NCI-H526 (cell line): ENCODE measurements at places on chromosomes 12 and 14.

- no peak for DNase-seq
Measured at GRCh38 chr12:68176257-68176656, 16.7 kb upstream of the IFNG start.

GRCh38 chr14:70804556-70805162, 4.7 kb downstream of the MAP3K9 start:
- DNase-seq: no peak

DNA sequence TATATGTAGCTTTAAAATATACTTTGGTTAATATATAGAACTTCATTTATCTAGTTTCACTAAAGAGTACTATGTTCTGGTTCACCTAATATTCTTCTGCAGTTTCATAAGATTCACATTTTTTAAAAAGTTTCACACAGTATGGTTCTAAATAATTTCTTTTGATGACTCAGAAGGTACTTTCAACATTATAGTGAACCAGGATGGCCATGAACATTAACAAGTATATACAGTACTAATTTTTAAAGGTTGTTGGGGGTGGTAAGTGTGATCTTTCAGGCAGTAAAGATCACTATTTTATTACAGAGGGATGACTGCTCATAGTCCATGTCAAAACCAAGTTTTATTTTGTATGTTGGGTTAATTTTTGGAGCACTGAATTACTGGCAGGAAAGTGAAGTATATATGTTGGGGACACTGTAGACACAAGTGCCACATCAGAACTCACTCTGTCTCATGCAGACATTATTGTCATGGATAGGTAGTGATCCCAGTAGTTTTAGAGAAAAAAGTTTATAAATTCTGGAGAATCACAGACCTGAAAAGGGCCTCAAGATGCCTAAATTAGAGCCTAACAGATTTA, 60.0 kb downstream of the DCAF5 start:
- no peak for DNase-seq

DNA sequence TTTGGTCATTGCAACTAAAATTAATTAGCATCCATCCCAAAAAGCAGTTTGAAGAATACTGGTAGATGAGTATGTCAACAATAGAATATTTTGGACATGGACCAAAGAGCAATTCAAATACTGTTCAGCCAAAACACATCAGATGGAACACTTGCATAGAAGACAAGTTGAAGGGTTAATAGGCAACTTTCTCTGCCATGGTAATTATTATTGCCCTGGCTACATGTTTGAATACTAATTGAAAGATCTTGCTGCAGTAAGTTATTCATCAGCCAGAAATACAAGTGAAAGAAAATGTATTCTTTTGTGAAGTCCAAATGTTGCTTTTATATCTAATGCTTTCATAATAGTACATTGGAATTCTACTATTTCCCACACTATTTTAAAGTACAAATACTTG, 10.1 kb downstream of the ANO6 start:
- DNase-seq: no peak

DNA sequence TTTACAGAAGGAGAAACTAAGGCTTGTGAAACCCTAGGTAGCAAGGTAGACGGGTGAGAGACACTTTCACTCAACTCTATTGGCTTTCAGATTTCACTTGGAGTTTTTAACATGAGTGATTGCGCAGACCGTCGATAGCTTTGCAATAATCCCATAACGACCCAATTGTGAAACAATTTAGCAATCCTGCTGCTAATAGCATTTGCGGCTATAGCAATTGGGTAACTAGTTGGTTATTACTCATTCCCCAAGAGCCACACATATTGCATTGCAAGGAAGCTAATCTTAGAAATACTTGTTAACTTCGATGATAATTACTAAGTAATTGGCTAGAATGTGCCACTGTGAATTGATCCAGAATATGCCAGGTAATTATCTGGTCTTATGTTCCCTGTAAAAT, 159.9 kb upstream of the NOS1 start:
- no peak for DNase-seq
